Sigmoid colon (tissue), 7 donors: ENCODE measurements at places on chromosomes 6 and 20.
A peak's percentile ranks its signal among the peaks of the same experiment; 100 is the strongest.

- DNase-seq: no peak
Measured at GRCh38 chr20:41133709-41134361, 3.5 kb upstream of the PLCG1 start.

DNA sequence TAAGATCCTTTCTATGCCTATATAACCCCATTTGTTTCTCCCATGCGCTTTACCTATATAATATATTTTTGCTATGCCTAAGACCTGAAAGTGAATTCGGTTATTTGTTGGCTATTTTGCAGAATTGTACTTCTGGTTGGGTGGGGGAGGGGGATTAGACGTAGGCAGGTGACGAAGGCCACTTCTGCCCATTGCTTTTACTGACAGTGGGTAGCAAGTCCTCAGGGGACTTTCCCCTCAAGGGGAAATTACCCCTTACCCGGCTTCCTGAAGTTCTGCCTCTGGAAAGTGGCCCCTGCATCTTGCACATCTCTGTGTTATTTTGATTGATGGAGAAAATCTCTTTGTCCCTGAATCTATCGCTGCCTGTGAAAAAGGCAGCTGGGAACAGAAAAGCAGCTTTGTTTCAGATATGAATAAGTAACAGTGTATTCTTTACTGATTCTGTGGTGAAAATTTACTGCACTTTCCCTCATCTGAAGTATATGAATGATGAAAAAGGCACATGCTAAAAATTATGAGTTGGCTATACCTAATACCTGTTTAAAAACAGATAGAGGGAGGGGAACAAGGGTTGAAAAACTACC lies 133.9 kb downstream of the UTRN start:
- DNase-seq: no peak

DNA sequence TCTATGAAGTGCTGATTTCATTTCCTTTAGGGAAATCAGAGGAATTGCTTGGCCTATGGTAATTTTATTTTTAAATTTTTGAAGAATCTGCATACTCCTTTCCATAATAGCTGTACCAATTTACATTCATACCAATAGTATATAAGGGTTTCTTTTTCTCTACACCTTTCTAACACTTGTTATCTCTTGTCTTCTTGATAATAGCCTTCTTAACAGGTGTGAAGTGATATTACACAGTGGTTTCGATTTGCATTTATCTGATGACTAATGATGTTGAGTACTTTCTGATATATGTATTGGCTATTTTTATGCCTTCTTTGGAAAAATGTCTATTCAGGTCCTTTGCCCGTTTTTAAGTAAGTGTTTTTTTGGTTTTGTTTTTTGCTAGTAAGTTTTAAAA lies 40.8 kb downstream of the SMAP1 start:
- DNase-seq: no peak

DNA sequence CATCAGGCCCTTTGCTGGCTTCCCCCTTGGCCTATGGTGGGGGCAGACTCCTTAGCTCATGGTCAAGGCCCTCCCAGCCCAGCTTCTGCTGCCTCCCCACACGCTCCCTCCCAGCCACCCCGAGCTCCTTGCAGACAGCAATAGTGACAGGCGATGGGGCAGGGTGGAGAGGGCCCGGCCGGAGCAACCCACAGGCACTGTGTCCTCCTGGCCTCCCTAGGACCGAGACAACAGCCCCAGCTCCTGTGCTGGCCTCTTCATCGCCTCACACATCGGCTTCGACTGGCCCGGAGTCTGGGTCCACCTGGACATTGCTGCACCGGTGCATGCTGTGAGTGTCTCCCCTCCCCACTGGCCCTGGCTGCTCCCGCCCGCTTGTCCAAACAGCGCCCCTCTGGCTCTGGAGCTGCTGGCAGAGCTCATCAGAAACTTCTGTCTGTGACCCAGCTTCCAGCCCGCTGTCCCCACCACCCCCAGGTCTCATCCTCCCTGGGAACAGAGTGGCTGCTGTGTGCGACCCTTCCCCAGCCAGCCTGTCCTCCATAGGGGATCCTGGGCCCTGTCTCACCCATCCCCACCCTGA lies 21.8 kb downstream of the NPEPL1 start:
- DNase-seq: no peak

DNA sequence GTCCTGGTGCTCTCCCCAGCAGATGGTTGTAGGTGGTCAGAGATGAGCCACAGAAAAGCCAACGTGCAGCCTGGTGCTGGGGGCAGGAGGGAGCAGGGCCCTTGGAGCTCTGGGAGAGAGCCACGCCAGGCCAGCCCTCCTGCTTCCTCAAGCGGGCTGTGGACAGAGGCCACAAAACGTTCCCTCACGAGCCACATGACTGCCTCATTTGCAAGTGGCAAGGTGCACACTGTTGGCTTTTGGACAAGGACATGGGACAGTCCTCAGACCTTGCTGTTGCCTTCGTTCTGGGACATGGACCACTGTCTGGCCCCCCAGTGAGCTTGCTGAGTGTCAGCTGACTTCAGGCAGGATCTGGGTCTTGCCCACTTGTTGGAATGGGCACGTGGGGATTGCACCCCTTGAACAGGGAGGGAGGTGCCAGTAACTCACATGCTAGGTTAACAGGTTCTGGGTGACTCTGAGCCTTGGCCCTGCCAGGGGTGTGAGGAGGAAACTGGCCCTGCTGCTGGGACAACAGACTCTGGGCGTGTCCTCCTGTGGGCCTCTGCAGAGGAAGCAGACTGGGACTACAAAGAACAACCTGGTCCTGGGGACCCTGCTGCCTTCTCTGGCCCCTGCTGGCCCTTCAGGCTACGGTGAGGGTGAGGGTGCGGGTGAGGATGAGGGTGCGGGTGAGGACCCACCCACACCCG lies 2.6 kb downstream of the SLCO4A1 start:
- DNase-seq: no peak

DNA sequence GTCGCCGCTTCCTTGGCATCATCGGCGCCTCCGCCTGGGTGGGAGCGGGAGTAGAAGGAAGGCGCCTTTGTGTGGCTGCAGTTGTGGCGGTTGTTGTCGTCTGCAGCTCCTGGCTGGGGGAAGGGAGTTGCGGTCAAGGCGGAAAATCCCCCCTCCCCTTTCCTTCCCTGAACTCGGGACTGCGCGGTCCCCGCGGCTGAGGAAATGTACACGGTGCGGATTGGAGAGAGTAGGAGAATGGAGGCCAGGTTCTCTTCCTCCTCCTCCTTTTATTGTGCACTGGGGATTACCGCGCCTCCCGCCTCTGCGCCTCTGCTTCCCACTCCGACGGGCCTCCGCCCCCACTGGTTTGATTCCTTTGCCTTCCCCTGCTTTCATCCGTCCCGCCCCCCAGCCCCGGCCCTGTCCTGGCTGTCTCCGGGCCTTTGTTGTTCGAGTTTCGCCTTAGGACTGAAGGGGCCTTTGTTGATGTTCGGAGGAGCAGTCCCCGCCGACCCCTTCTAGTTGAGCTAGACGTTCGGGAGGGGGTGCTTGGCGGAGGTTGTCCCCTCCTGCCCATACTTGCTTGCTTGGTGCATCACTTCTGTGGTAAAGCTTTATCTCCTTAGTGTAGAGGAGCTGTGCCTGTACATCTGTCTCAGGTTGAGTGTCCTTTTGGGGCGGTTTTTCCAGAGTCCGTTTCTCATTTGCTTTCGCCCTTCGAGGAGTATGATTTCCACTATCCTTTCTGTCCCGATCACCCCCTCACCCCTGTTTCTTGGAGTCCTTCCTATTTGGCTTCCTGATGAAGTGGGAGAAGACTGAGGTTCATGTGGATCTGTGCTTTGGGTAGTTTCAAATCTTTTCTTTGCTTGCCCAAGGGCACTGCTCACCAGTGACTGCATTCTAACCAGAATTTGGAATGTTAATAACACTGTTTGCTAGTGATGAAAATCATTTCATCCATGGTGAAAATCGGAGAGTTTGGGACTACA lies 764 bp downstream of the ZNF292 start:
- peak; percentile 73 for DNase-seq

DNA sequence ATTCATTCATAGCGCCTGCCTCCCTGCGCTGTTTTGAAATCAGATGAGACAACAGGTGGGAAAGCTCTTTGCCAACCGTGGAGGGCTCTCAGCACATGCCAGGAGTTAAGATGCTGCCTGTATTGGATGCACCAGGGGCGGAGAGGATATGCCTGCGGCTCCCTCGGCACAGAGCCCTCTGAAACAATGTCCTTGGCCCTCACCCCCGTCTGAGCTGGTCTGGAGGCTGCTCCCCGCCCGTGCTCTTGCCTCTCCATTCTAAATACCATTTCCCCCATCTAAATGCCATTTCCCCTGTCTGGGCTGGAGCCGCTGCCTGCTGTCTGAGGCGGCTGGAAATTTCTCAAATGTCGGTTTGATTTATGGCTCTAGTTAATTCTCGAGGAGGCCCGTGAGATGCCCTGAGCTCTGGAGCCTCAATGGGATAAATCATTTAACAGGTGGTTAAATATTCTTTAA lies 50.8 kb upstream of the MLN start:
- DNase-seq: no peak

DNA sequence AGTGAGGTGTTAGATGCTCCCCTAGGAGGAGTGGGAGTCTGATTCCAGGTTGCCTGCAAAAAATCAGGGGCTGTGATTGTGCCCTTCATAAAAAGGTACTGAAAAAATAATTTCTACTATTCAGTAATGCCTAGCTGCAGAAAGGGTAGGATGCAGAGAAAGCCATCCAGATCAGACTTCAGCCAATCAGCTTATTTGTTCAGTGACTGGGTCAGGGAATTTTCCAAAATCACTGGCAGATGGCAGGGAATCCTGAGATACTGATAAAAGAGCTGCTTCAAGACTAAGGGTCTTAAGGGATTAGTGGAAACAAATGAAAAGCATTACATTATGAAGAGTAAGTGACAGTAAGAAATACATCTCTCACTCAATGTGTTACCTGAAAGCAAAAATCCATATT lies 42.8 kb upstream of the MTRF1L start:
- DNase-seq: no peak

DNA sequence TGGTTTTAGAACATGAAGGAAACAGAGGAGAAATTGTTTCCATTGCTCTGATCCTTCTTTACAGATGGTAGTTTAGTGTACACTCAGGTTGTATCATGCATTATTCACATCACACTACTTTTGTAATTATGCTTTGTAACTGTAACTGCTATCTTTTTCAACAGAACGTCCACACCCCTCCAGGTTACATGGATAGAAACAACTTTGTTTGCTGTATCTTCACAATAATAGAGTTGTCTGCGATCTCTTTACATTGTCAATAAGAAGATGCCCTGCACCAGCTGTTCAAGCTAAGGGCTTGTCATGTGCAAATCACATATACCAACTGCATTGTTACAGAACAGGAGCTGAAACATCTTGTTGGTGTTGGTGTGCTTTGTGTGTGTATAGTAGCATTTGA lies 67.9 kb upstream of the MAP7 start:
- no peak for DNase-seq

DNA sequence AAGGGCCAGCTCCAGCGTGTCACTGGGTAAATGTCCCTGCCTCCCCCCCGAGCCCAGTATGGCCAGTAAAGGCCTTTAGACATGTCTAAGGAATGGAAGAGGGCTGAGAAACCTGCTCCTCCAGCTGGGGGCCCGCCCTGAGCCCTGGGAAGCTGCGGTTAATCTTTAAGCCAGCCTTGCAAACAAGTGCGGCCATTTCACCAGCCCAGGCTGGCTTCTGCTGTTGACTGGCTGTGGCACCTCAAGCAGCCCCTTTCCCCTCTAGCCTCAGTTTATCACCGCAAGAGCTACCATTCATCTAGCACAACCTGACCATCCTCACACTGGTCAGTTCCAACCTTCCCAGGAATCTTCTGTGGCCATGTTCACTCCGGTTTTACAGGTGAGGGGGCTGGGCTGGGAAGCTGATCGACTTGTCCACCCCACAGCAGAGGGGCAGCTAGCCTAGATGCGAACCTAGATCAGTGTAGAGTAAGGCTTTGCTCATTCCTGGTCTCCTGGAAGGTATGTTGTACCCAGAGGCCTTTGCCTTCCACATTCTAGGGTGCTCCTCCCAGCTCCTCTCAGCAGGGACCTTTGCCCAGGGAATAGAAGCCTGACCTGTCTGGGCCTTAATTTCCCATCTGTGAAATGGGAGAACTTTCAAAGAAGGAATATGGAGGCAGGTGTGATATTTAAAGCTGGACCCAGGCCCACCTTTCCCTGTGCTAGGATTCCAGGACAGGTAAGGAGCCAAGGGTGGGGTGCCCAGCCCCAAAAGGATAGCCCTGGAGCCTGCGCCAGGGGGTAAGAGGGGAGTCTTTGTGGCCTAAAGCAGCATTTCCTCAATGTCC lies 1.2 kb upstream of the SRC start:
- DNase-seq: peak; percentile 65

DNA sequence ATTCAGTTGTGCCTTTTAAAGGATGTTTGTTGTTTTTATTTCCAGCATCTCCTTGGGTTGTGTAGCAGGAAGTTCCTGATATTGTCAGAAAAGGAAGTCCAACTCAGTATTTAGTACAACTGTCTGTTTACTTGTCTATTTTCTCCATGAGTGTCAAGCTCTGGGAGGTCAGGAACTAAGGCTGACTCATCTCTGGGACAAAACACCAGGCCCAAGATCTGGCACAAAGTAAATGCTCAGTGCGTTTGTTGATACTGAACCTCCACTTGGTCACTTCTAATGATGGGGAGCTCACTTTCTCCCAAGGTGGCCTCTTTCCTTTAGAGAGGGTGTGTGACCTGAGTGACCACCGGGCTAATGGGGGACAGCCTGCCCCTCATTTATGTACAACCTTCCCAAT lies 12.6 kb upstream of the PIGU start:
- DNase-seq: no peak

- DNase-seq: peak; percentile 64
Measured at GRCh38 chr20:25273046-25273445, 25.2 kb downstream of the PYGB start.

DNA sequence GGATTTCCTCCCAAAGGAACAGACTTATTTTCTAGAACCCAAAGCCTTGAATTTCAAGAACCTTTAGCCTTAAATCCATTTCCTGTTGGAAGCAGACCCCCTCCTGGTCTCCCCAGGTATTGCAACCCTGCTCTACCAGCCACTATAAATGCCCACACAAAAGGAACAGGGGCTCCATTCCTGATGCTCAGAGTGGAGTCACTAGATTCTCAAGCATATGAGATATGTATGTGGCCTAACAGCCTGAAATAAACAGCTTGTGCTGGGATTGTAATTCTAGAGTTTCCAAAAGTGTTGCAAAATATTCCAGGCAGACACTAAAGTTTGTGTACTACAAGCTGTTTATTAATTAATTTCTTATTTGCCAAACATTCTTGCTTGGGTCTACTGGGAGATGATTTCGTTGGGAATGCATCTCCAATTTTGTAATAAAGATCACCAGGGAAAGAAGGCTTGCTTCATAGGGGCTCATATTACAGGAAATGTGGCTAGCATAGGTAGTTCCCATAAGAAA lies 44.8 kb downstream of the RIPOR3 start:
- DNase-seq: no peak
